ENCODE measurements at places on chromosomes 4 and X.

- no peak for DNase-seq
These were observed 685 bp downstream of the COMMD8 start for GRCh38 chr4:47462799-47463234.

DNA sequence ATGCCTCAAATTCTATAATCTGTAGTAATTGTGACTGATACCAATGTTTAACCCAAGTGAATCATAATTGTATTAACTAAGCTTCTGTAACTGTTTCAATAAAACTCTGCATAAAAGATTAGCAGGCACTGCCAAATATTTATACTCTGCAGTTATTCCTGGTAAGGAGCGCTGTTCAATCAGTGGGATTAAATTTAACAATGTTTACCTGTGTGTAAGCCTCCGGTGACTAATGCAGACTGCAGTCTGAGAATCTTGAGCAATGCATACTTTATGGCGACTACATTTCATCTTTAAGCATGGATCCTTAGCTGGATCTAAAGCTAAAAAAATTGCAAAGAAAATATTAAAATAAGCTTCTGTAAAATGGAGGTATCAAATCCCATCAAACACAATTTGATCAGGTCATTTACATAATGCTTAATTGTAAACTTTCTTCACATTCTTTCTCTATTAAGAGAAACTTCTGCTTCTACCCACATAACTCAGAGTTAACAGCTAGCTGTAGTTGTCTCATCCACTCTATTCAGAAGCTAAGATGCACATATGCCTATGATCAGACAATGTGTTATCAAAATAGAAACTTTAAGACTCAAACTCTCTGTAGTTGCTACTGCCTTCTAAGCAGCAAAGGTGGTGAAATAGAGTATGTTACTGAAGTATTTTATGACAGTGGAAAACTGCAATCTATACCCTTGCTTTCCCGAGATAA is 234.0 kb downstream of the SPOCK3 start:
- DNase-seq, result no peak

DNA sequence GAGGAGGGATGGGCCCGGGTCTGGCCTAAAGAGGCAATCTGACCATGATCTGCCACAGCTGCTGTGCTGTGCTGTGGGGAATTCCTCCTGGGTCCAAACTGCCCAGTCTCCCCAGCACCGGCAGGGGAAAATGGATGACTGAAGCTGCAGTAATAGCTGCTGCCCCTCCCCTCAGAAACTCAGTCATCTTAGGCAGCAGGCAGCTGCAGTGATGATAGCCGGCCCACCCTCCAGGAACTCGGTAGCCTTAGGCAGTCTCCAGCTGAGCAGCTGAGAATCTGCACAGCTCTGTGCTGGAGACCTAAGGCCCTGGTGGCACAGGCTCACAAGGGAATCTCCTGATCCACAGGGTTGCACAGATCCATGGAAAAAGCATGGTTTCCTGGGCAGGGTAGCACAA is 113.4 kb upstream of the USP38 start:
- no peak for DNase-seq

GRCh38 chrX:1903236-1903935 is 288.5 kb downstream of the ASMT start:
- DNase-seq, result peak; percentile 45

GRCh38 chrX:10598540-10598939 is 21.8 kb downstream of the MID1 start:
- no peak for DNase-seq

Data from brain microvascular endothelial cell (primary cell).